Activated T-helper 17 cell treated with anti-CD3 and anti-CD28 coated beads, Interleukin-2, amount 50 U/mL, for 72 hours (primary cell): ENCODE measurements at places on chromosomes 3 and 15. TPM values are rescaled to one million over a fixed set of nuclear protein-coding genes. Genes with fewer than 3 reads are reported as not detected.

Gene CAMK2N2
- 1.2 TPM for total RNA-seq

Gene TERB2
- total RNA-seq, result not detected

Gene CCDC13
- total RNA-seq, result 0.24 TPM

Gene TXNRD3
- 1.3 TPM for total RNA-seq

Gene KBTBD13
- not detected for total RNA-seq

Gene NUP210
- 86.9 TPM for total RNA-seq

Gene PODXL2
- total RNA-seq, result 1.4 TPM

Gene ZBTB20
- total RNA-seq, result 17.7 TPM

GRCh38 chr3:40875581-40875980 lies 323.7 kb upstream of the CTNNB1 start:
- peaks cover 4% of the 10 kb centered on the region for H3K27me3 ChIP-seq
- ATAC-seq, result no peak
- no peak overlapping the region for H3K4me3 ChIP-seq
- H3K4me1 ChIP-seq, result no peaks in the 10 kb centered on the region

DNA sequence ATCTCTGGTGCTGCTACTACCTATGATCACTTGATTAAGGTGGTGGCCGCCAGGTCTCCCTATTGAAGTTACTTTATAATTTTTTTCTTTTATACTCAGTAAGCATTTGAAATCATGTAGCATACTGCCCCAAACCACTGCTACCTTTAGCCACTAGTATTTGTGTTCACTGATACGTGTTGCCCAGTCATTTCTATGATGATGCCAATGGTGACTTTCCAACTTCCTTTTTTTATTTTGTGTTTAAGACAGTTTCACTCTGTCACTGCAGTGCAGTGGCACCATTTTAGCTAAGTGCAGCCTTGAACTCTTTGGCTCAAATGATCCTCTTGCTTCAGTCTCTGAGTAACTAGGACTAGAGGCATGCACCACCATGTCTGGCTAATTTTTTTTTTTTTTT lies 598.2 kb downstream of the NAALADL2 start:
- ATAC-seq, result no peak
- H3K27ac ChIP-seq, result no peak overlapping the region
- H3K4me1 ChIP-seq, result no peaks in the 10 kb centered on the region
- no peaks in the 10 kb centered on the region for H3K27me3 ChIP-seq

GRCh38 chr3:62151591-62151990 lies 221.8 kb downstream of the FEZF2 start:
- peaks cover 6% of the 10 kb centered on the region for H3K27me3 ChIP-seq
- H3K4me1 ChIP-seq, result no peaks in the 10 kb centered on the region
- H3K4me3 ChIP-seq, result no peak overlapping the region
- ATAC-seq, result no peak

GRCh38 chr3:133574260-133574881 lies 885 bp downstream of the CDV3 start:
- peak overlapping the region; percentile 92 for H3K4me3 ChIP-seq
- peaks cover 58% of the 10 kb centered on the region for H3K36me3 ChIP-seq
- no peaks in the 10 kb centered on the region for H3K27me3 ChIP-seq
- peaks cover 31% of the 10 kb centered on the region for H3K4me1 ChIP-seq

GRCh38 chr3:8712045-8712907 lies 21.3 kb upstream of the CAV3 start:
- ATAC-seq, result no peak
- no peak overlapping the region for H3K27ac ChIP-seq
- no peak overlapping the region for H3K4me3 ChIP-seq
- no peaks in the 10 kb centered on the region for H3K36me3 ChIP-seq

- H3K27ac ChIP-seq, result no peak overlapping the region
- H3K27me3 ChIP-seq, result no peaks in the 10 kb centered on the region
- no peaks in the 10 kb centered on the region for H3K4me1 ChIP-seq
- no peaks in the 10 kb centered on the region for H3K36me3 ChIP-seq
- no peak overlapping the region for H3K4me3 ChIP-seq
- no peak for ATAC-seq
Observed at GRCh38 chr15:82790321-82790720, 15.5 kb downstream of the FSD2 start.

DNA sequence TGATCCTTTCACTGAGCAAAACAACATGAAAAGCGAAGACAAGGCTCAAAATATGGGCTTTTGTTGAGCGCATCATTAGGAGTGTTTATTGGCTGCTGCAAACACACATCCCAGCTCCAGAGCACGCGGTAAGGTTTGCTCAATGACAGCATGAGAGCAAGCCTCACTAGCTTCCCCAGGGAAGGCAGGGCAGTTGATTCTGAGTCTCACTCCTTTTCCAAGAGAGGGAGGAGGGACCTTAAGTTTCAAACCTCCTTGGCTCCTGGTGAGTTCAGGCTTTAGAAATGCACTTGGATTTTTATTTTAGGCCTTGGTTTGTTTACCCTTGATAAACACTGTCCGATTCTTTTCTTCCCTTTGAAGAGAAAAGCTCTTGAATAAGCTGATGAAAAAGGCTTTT lies 69.1 kb upstream of the CACNA2D3 start:
- no peak overlapping the region for H3K4me3 ChIP-seq
- H3K4me1 ChIP-seq, result no peaks in the 10 kb centered on the region

GRCh38 chr3:48655606-48656005 lies 7.1 kb downstream of the CELSR3 start:
- peak overlapping the region; percentile 81 for H3K4me3 ChIP-seq
- no peaks in the 10 kb centered on the region for H3K27me3 ChIP-seq
- H3K4me1 ChIP-seq, result peaks cover 10% of the 10 kb centered on the region
- peak overlapping the region; percentile 76 for H3K27ac ChIP-seq

DNA sequence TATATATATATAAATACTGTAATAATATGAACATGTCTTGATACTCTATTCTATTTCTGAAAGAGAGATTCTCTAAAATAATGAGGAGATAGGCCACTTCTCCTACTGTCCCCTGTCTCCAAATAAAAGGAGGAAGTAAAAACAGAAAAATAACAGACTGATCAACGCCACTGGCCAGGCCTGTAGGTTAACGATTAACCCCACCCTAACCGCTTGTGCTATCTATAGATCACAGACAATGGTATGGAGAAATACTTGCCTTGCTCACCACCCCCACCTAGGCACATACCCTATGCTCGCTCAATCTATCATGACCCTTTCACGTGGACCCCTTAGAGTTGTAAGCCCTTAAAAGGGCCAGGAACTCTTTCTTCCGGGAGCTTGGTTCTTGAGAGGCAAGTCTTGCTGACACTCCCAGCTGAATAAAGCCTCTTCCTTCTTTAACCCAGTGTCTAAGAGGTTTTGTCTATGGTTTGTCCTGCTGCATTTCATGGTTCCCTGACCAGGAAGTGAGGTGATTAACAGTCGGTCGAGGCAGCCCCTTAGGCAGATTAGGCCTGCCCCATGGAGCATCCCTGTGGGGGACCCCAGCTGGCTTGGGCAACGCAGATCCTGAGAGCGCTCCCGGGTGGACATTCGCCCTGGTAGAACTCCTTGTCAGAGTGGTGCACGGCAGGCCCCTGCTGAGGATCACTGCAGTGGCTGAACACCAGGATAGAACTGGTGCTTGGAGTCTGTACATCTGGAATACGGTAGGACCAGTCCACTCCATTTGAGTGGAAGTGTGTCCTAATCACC lies 521.8 kb upstream of the CNTN3 start:
- no peak overlapping the region for H3K4me3 ChIP-seq
- H3K27ac ChIP-seq, result no peak overlapping the region
- ATAC-seq, result no peak
- no peaks in the 10 kb centered on the region for H3K27me3 ChIP-seq

DNA sequence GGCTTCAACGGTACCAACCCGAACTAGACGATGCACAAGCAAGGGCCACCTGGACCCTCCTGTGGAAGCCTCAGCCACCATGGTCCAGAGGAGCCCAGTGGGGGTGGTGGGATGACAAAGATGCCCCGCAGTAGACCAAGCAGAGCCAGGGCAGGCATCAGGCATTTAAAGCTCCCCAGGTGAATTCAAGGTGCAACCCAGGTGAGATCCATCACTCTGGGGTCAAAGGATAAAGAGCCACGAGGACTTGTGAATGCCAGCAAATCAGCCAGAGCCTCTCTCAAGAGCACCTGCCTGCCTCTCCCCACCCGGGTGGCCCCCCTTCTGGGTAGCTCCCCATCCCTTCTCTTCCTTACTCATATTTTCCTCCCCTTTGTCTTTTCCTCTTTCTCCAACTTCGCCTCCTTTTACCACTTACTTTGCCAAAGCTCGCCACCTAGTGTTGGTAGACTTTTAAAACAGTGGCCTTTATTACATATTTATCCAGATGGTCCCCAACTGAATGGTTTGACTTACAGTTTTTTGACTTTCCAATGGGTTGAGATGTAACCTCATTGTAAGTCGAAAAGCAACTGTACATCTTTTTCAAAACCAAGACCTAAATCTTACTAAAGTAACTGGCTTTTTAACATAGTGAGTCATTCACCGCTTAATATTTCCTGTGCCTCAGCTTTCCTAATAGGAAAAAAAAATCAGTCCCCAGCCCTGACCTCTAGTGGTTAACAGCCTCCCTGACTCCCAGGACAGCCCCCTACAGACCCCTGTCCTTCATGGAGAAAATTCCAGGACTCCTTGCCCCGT lies 18.8 kb downstream of the PLA2G4F start:
- H3K4me1 ChIP-seq, result peaks cover 10% of the 10 kb centered on the region
- no peaks in the 10 kb centered on the region for H3K36me3 ChIP-seq
- no peak overlapping the region for H3K27ac ChIP-seq
- H3K27me3 ChIP-seq, result no peaks in the 10 kb centered on the region
- no peak overlapping the region for H3K4me3 ChIP-seq
- ATAC-seq, result peak; percentile 48

GRCh38 chr3:39638301-39638700 lies 170.8 kb downstream of the MOBP start:
- no peaks in the 10 kb centered on the region for H3K36me3 ChIP-seq
- H3K27ac ChIP-seq, result no peak overlapping the region
- H3K4me3 ChIP-seq, result no peak overlapping the region
- peaks cover 5% of the 10 kb centered on the region for H3K4me1 ChIP-seq
- peaks cover 17% of the 10 kb centered on the region for H3K27me3 ChIP-seq
